Dermis microvascular lymphatic vessel endothelial cell (primary cell): ENCODE measurements at places on chromosomes 4 and X.

- no peak for DNase-seq
These were observed 29.6 kb downstream of the RAB40AL start for GRCh38 chrX:102966701-102967100.

DNA sequence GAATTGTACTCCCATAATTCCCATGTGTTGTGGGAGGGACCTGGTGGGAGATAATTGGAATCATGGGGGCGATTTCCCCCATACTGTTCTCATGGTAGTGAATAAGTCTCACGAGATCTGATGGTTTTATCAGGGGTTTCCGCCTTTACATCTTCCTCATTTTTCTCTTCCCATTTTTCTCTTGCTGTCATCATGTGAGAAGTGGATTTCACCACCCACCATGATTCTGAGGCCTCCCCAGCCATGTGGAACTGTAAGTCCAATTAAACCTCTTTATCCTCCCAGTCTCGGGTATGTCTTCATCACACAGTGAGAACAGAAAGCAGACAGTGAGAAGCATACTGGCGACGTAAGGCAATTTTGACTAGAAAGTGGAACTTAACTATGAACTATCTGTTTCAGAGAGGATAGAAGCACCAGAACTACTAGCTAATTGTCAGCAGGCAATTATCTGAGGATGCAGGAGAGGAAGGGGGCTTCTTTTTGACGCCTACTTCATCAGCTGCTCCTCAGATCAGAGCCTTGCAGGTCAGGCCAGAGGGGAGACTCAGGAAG lies 8.5 kb upstream of the GPR50 start:
- DNase-seq: no peak

- DNase-seq: peak; percentile 54
These were observed 12.1 kb upstream of the TLR8 start for GRCh38 chrX:12894074-12895030.

- DNase-seq: no peak
These were observed 901.6 kb upstream of the NDST4 start for GRCh38 chr4:116015062-116015461.

GRCh38 chrX:94302446-94302845 lies 628.4 kb downstream of the FAM133A start:
- DNase-seq: no peak

DNA sequence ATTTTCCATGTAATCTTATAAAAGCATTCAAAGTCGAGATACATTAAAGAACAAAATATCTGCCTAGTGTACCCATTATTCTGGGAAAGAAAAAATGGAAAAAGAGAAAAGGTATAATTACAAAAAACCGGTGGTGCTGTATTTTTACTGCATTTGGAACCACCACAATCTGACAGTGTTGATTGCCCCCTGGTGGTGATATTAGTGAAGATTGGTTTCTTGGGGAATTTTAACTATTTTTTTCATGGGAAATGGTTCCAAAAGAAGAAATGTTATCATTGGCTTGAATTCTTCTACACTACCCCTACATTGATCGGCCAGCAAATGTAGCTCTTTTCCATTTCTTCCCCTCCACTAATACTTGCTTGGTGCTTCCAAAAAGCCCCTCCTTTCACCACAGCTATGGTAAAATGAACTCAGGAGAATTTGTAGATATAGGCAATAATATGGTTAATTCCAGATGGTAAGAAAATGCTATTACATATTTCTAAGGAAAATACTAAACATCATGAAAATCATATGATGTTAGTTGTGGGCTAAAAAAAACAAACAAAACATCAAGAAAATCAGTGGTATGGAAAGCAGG lies 50.0 kb downstream of the COX18 start:
- peak; percentile 60 for DNase-seq

- no peak for DNase-seq
These were observed 23.8 kb downstream of the PPP2R2C start for GRCh38 chr4:6448476-6449170.

DNA sequence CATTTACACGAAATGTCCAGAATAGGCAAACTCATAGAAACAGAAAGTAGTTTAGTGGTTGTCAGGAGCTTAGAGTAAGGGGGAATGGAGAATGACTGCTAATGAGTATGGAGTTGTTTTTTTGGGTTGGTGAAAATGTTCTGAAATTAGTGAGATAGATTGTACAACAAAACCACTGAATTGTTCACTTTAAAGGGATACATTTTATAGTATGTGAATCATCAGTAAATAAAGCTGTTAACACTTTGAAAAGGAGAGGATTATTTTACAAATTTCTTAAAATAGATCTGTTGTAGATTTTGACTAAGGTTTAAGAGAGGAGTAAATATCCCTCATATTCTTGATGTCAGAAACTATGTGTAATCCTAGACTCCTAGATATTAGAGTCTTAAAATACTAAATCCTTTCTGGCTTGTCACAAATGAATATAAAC lies 82.7 kb downstream of the RAPGEF2 start:
- DNase-seq: no peak

DNA sequence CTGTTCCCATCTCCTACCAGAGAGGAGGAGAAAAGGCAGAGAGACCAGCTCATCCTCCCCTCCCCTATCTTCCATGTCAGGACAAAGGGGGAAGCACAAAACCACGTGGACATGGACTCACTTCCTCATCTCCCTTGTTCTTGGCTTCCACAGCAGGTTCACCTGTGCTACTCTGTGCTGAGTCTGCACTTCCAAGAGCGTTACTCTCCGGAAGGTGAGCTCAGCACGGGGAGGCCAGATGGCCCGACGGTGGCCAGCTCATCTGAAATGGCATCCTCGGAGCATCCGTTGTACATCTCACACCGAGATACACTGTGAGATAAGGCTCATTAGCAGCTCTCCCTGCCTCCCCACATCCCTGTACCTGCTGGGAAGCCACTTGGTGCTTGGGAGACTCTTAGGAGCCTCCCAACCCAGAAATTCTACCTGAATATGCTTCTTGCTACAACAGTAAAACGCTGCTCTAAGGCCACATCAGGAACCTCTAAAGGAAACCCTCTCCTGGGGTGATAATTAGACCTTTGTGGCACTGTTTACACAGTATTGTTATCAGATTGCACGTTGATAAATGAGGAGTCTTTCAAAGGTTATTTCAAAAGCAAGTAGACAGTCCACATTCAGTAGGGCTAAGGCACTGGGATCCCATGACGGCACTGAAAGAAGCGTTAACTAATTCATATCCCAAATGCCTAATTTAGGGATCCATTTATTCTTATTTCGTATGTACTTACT lies 19.4 kb downstream of the LGI2 start:
- no peak for DNase-seq

DNA sequence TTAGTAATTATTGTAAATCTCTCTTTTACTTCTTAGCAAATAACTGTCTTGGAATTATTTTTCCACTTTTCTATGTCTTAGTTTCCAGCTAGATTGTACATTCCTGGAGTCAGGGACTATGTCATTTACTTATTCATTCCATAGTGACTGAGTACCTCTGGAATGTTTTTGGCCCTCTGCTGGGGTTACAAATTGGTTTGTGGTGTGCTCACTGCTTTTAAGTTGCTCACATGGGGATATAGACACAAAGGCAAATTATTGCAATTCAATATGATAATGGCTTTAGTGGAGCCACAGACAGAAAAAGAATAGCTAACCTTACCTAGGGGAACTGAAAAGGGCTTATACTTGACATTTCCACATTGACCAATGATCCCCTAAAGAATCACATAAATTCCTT lies 63.7 kb upstream of the PDGFRA start:
- no peak for DNase-seq

DNA sequence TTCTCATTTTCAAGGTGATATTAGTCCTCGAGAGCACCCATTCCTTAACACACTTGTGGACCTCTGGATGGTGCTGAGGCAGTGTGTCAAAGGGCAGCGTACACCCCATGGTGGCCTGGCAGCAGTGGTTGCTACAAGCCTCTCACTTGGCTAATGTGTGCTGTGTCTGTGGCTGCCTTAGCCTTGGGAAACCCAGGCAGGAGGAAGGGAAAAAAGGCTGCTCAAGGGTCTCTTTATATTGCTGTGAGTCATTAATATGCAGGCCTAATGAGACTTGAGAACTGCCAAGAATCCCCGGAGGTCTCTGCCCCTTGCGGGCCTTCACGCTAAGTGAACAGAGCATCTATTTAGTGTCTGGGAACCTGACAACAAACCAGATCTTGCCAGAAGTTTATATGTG lies 7.0 kb downstream of the PCDH10 start:
- no peak for DNase-seq

DNA sequence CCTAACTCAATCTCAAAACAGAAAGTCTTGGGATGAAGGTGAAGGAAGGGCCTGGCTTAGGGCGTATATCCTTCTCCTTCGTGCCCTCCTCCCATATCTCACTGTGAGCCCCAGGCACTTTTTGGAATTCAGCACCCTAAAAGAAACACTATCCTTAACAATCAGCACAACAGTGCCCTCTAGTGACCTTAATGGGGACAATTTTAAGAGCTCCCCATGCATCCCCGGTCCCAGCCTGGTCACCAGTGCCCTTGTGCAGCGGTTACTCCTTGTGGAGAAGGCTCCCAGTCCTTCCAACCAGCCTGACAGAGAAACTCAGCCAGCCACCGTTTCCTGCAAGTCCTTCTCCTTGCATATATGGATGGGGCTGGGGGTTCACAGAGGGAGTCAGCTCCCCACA lies 4.2 kb downstream of the PAK3 start:
- DNase-seq: peak; percentile 4

DNA sequence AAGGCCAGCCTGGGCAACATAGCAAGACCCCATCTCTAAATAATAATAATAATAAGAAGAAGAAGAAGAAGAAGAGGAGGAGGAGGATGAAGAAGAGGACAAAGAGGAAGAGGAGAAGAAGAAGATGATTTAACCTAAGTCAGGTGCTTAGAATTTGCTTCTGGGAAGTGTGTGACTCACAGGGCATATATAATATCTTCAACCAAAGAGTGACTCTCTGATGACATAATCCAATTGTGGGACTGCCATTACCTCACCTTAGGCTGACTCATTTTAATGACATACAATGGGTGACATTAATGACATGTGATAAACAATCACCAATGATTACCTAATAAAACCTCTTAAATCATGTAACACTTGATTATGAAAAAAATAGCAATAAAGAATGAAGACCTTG lies 32.7 kb upstream of the MBTPS2 start:
- DNase-seq: no peak

- DNase-seq: no peak
These were observed 38.9 kb downstream of the IGFBP7 start for GRCh38 chr4:57071326-57071725.

GRCh38 chr4:69860052-69860451 lies at the start of gene SULT1E1:
Gene SULT1E1, minus strand, starts transcription at chr4:69860145. Its CDS starts 2,501 bp downstream, at chr4:69857644.
- DNase-seq: no peak

DNA sequence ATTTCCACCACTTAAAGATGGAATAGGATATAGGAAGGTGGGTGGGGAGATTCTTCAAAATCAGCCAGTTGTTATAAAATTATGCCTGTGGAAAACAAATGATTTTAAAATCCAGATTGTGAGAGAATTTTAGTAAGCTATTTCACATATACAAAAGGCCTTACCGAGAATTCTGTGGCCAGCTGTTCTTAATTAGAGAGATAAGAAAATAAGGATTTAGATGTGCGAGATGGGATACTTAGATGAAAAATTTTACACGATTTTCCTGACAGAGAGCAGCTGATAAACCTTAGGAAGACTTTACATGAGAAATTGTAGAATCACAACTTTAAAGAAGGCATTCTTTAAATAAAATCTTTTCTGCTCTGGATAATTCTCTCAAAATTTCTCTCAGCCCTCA lies 94.5 kb upstream of the IQCM start:
- DNase-seq: no peak

GRCh38 chrX:40383969-40384368 lies 196.8 kb upstream of the ATP6AP2 start:
- no peak for DNase-seq

DNA sequence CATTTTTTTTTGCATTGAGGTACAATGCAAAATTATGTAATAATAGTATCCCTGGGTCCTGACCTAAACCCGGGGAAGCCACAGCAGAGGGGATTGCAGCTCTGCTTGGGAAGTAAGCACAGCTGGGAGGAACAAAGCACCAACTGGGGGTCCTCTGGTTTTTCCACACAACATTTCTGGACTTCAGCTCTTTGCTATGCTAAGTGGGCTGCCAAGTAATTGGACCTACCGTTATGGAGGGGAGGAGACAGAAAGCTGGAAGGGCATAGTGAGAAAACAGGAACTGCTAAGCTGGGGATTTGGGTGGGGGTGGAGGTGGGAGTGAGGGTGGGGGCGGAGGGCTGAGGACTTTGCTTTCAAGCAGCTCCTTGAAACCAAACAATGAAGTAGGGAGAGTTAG lies 183.3 kb downstream of the ZIC3 start:
- no peak for DNase-seq
